ENCODE measurements at places on chromosomes 5 and 9.

GRCh38 chr5:139481122-139481533 is 1.4 kb downstream of the STING1 start:
- DNase-seq = no peak

DNA sequence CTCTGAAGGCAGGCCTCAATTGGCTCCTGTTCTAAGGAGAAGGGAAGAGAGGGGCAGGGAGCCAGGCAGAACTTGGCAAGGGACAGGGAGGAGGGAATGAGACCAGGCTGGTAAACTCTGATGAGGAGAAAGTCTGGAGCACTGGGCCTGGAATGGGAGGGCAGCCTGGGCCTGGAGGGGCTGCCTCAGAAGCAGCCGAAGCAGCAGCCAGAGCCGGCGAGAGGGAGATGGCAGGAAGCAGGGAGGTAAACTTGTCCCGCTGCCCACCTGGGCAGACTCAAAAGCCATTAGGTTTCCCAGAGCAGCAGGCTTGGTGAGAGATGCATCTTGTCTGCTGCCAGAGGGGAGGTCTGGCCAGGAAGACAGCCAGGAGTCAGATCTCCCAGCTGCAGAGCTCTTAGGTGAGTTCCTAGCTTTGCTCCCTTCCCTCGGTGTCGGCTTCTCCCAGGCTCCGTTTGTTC is 37.0 kb upstream of the CRB2 start:
- DNase-seq = no peak

DNA sequence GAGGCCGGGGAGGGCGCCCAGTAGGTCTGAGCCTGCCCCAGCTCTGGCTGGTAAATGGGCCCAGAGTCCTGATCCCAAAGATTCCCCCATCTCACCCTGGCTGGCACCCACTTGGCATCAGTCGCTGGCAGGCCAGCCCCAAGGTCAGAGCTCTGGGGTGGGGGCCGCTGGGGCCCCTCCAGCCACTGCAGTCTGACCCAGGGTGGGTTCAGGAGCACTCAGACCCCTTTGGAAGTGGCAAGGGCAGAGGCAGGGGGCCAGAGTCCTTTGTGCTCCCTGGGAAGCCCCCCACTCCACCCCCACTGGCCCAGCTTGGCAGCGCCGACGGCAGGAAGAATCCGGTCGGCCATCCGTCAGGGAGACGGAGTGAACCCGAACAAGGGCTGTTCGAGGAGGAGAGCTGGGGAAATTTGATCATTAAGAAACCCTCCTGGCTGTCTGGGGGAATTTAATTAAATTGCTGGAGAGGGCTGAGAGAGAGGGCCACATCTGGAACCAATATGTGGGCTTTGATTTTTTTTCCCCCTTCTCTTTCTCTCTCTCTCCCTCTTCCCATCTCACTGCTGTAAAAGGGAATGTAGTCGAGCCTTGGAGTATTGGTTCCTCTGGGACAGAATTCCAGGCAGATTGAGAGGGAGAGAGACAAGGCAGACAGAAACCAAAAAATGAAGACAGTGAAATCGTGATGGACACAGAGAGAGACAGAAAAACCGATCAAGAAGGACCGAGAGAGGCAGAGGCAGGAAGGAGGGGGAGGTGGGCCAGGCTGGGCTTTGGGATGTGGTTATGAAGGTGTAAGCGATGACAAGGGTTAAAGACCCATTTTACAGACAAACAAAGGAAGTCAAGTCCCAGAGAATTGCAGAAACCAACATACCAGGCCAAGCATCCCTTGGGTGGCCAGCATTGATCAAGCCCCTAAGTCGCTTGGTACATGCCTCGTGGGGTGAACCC is 8.1 kb upstream of the ASB6 start:
- no peak for DNase-seq

- DNase-seq = no peak
Measured at GRCh38 chr5:113054899-113055298, 78.3 kb downstream of the DCP2 start.

DNA sequence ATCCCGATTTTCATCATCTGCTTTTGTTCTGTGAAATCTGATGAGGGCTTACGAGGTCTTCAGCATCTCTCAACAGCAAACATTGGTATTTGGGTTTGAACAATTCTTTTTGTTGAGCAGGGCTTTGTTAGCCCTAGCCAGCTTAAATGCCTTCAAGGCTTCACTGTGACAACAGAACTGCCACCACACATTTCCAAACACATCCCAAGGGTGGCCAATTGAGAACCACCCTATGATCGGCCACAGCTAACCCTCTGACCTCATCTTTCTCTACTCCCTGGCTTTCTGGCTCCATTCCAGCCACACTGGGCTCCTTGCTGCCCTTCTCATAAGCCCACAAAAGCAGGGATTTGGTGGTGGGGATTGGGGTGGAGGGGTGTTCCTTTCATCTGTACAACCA is 17.6 kb downstream of the MTX3 start:
- no peak for DNase-seq

- DNase-seq = no peak
Measured at GRCh38 chr5:134112726-134113362, 1.6 kb upstream of the TCF7 start.

GRCh38 chr5:149948993-149949392 is 4.4 kb upstream of the PDE6A start:
- no peak for DNase-seq

- DNase-seq = no peak
Measured at GRCh38 chr5:3590967-3591900, 4.4 kb upstream of the IRX1 start.

GRCh38 chr9:105858006-105858690 is 163.8 kb downstream of the TMEM38B start:
- no peak for DNase-seq

- no peak for DNase-seq
Measured at GRCh38 chr5:100667161-100667630, 132.0 kb downstream of the FAM174A start.

DNA sequence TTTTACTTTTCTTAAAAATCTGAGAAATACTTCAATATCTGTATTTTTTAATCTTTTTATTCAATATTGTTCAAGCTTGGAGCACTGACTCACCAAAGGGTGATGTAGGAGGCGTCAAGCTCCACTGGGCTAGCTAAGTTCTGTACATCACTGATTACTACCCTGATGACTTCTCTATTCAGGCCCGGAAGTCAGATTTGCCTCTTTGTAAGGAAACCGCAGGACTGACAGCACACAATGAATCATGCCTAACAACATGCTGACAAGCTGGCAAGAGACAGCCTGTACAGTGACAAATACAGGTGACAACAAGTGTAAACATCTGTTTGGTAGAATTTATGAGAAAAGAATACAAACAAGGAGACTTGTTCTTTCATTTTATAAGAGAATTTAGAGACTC is 627.9 kb upstream of the RORB start:
- DNase-seq = no peak

GRCh38 chr5:58542709-58543108 is 40.2 kb upstream of the RAB3C start:
- no peak for DNase-seq

DNA sequence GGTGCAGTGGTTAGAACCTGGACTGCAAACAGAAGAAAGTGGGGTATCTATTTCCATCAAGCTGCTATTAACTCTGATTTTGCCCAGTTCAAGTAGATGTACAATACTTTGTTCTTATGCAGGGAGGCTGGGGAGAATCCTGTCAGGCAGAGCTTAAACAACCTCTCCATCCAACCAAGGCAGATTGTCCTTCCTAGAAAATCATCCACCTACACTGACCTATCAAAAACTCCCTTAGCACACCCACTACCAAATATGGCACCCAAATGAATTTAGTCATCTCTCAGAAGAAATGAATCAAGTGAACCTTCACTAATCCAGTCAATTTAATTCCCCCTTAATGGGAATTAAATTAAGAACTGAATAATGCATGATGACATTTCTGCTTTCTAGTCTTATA is 18.4 kb upstream of the HEMGN start:
- DNase-seq = no peak

GRCh38 chr9:130498298-130498917 is 53.6 kb downstream of the ASS1 start:
- no peak for DNase-seq

DNA sequence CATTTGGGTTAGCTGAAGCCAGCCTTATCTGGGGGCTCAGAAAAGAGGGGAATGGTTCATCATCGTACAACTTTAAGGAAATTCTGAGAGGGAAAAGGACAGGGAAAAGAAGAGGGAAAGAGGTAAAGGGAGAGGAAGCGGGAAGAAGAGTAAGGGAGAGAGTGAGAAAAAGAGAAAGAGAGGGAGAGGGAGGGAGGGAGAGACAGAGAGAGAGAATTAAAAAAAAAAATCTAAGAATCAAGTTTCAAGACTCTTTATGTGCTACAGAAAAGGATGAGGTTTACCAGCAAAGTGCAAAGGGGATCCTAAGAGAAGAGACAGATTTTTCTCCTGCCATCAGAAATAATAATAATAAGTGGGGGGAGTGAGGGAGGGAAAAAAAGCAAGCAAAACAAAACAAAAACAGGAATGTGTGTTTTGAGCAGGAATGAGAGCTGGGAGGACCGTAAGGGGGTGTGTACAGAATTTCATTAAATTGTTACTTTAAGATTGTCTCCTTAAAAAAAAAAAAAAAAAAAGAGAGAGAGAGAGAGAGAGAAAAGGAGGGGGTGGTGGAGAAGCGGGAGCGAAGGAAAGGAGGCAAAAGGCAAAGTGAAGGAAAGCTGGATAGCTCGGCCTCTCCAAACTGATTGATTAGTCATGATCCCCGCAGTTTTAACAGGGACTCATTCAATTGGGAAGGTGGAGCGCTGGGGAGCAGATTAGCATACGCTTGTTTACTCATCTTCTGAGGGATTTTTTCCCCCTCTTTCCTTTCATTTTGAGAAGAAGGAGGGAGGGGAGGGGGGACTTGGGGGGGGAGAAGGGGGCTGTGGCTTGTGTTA is 438 bp upstream of the PAPPA start:
- DNase-seq = no peak

- DNase-seq = no peak
Measured at GRCh38 chr5:142433526-142434321, 108.9 kb upstream of the SPRY4 start.

DNA sequence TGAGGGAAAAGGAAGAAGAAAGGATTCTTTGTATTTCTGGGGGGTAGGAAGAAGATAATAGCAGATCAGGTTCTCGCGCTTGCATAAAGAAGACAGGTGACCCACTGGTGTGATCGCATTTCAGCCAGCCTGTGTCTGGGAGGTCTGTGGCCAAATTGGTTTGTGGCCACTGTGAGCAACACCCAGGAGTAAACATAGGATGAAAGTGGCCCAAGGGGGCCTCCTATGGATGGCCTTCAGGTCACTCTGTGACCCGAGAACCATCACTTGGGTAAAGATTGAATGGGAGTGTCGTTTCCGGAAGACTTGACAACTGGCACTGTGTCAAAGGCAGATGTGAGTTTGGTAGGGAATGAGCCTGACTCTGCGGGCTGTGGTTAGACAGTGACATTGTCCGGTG is 34.2 kb downstream of the RAI14 start:
- no peak for DNase-seq

- DNase-seq = no peak
Measured at GRCh38 chr9:131028221-131028884, 19.4 kb downstream of the LAMC3 start.

DNA sequence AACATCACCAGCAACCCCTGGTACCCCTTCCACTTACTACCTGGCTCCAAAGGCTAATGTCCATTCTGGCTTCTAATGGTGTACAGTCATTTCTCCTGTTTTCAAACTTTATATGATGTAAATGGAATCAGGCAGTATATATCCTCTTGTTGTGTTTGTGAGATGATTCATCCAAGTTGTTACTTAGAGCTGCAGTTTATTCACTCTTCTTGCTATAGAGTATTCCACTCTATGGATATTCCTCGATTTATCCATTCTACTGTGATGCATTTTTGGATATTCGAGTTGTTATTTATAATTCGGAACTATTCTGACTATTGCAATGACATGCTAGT is 32.4 kb downstream of the IRF1 start:
- DNase-seq = no peak

- no peak for DNase-seq
Measured at GRCh38 chr5:87347841-87348240, 64.9 kb downstream of the CCNH start.

GRCh38 chr5:147479949-147480348 is 29.9 kb downstream of the DPYSL3 start:
- no peak for DNase-seq

DNA sequence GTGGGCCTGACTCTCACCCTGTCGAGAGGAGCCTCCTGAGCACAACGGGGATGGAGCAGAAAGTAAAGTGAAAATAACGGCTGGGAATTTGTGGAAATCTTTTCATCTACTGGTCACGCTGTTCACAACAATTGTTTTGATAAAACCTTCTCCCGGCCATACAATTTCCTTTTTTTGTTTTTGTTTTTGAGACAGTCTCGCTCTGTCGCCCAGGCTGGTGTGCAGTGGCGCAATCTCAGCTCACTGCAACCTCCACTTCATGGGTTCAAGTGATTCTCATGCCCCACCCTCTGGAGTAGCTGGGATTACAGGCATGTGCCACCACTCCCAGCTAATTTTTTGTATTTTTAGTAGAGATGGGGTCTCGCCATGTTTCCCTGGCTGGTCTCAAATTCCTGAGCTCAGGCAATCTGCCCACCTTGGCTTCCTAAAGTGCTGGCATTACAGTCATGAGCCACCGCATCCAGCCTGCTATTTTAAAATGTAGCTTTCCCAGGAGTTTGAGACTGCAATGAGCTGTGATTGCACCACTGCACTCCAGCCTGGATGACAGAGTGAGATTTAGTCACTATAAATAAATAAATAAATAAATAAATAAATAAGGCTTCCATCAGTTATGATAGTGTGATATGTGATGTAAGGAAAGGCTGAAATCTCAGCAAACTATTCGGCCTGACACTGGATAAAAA is 73.5 kb upstream of the PTGER4 start:
- DNase-seq = no peak

DNA sequence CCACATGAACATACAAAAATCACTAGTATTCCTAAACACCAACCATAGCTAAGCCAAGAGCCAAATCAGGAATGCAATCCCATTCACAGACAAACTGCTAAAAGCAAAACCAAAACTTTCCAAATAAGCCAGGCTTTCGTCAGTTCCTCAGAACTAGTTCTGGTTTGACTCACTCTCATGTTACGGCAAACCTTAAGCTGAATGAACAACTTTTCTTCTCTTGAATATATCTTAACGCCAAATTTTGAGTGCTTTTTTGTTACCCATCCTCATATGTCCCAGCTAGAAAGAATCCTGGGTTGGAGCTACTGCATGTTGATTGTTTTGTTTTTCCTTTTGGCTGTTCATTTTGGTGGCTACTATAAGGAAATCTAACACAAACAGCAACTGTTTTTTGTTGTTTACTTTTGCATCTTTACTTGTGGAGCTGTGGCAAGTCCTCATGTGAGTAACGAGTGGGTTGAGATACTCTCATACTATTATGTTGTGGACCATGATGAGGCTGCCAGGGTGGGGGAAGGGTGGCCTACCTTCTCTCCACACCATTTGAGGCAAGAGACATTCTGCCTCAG is at the start of gene PDCD1LG2:
PDCD1LG2 (plus strand) TSS at position 172 of the 572 bp plus-strand sequence. CDS start 12,016 bp downstream, outside the sequence.
- DNase-seq = peak; percentile 33

- no peak for DNase-seq
Measured at GRCh38 chr9:114909661-114910060, 20.7 kb downstream of the TNFSF8 start.

GRCh38 chr9:132908635-132909034 is 29.9 kb downstream of the SPACA9 start:
- DNase-seq = no peak

- no peak for DNase-seq
Measured at GRCh38 chr9:123657099-123657498, 272.8 kb downstream of the DENND1A start.

- no peak for DNase-seq
Measured at GRCh38 chr5:86765778-86766502, 148.2 kb downstream of the COX7C start.
